Peyer's patch (tissue), 4 donors: ENCODE measurements at places on chromosomes 4 and X.
A peak's percentile ranks its signal among the peaks of the same experiment; 100 is the strongest.

- H3K27me3 ChIP-seq, result no peaks in the 10 kb centered on the region
- DNase-seq, result no peak
- H3K27ac ChIP-seq, result no peak overlapping the region
- H3K4me3 ChIP-seq, result no peak overlapping the region
- H3K4me1 ChIP-seq, result no peaks in the 10 kb centered on the region
Measured at GRCh38 chr4:120056246-120056645, 10.4 kb downstream of the MAD2L1 start.

GRCh38 chrX:357693-358471 is 28.8 kb downstream of the PPP2R3B start:
- H3K36me3 ChIP-seq, result peaks cover 23% of the 10 kb centered on the region
- no peaks in the 10 kb centered on the region for H3K4me1 ChIP-seq
- no peaks in the 10 kb centered on the region for H3K27me3 ChIP-seq
- no peak overlapping the region for H3K4me3 ChIP-seq

DNA sequence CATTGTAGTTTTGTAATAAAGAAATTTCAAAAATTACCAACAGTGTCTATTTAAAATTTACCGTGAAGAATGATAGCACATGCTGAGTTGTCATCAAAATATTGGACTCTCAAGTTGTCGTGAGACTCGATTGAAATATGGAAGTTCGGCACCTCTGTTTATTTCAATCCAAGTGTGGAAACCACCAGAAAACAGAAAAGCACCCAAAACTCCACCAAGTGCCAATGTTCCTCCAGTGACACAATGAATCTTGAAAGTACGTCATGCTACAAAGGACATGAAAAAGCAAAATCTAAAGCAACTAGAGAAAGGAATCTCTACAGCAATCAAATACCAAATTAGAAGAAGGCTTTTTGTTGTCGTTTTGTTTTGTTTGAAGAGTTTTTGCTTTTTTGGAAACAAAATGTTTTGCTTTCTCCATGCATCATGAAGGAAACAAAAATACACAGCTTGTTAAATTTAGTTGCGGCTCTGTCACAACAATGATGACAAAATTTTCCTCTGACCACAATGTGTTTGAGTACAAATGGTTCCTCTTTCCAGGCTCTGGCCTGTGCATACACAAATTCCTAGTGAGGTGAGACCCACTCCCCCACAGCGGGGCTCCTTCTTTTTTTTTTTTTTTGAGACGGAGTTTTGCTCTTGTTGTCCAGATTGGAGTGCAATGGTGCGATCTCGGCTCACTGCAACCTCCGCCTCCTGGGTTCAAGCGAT is 9.6 kb upstream of the IL13RA1 start:
- no peaks in the 10 kb centered on the region for H3K27me3 ChIP-seq
- DNase-seq, result no peak
- H3K4me1 ChIP-seq, result no peaks in the 10 kb centered on the region
- H3K36me3 ChIP-seq, result no peaks in the 10 kb centered on the region
- H3K4me3 ChIP-seq, result no peak overlapping the region

DNA sequence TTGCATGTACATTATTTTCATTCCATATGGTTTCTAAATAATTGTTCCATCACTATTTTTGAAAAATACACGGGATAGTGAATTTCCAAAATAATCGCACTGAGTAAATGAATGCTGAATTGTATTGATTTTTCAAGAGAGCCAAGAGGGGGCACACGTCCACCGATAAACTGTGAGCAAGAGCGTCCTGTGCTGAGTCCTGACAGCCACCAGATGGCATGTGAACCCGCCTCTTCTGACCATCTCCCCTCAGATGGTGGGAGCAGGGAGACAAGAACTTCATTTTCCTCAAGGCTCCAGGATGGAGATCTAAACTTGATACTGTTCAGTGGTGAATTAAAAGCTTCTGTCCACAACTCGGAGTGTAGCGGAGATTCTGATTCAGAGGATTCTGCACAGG is 30.6 kb upstream of the IL9R start:
- no peak for DNase-seq
- H3K27ac ChIP-seq, result no peak overlapping the region
- no peaks in the 10 kb centered on the region for H3K36me3 ChIP-seq
- H3K4me1 ChIP-seq, result no peaks in the 10 kb centered on the region
- H3K27me3 ChIP-seq, result no peaks in the 10 kb centered on the region

DNA sequence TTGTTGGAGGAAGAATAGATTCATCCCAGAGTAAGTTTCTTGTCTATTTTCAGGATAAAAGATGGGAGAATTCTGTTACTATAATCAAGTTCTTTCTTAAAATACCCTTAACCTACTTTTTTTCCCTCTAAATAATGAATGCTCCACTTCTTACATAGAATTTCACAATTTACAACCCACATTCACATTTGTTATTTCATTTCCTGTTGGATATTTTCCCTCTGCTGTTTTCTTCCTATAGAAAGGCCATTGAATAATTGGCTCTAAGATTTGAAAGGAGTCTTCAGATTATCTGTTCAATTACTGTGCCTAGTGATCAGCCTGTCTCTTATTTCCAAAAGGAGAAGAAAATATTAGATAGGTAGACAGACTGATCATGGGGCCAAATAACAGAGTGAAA is 79.7 kb downstream of the CPE start:
- no peaks in the 10 kb centered on the region for H3K4me1 ChIP-seq
- H3K27ac ChIP-seq, result no peak overlapping the region
- H3K36me3 ChIP-seq, result no peaks in the 10 kb centered on the region
- no peak overlapping the region for H3K4me3 ChIP-seq
- H3K27me3 ChIP-seq, result no peaks in the 10 kb centered on the region

DNA sequence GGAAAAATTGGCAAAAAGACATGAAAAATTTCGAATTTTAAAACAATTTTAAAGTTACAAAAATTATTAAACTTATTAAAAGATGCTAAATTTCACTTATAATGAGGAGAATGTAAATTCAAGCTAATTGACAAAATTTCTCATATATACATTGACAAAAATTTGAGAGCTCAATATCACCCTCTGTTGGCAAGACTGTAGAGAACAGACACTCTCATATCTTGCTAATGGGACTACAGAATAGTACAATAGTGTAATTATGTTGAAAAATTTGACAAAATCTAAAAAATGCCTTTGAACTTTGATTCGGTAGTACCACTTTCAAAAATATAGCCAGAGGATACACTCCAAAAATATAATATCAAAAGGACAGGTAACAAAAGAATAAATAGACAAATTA is 29.8 kb downstream of the DCAF8L2 start:
- H3K4me3 ChIP-seq, result no peak overlapping the region
- no peak for DNase-seq
- H3K4me1 ChIP-seq, result no peaks in the 10 kb centered on the region
- no peaks in the 10 kb centered on the region for H3K27me3 ChIP-seq

DNA sequence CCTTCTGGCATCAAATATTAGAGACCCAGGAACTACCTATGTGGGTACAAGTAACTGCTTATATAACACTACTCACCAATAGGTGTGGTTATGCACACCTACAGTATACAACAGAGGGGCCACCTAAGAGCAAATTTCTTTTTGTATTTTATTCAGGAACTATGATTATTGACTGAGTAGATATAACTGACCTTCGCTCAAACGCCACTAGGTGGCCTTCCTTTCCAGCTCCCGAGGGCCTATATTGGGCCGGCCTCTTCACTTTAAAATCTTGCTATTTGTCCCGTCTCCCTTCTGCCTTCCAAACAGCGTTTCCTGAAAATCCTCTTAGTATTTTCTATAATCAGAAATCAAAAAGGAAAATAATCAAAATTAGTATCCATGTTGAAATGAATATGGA is 19.9 kb upstream of the PABPC5 start:
- no peak for DNase-seq
- H3K27me3 ChIP-seq, result no peaks in the 10 kb centered on the region
- H3K4me1 ChIP-seq, result no peaks in the 10 kb centered on the region
- H3K4me3 ChIP-seq, result no peak overlapping the region
- H3K27ac ChIP-seq, result no peak overlapping the region
- H3K36me3 ChIP-seq, result no peaks in the 10 kb centered on the region

DNA sequence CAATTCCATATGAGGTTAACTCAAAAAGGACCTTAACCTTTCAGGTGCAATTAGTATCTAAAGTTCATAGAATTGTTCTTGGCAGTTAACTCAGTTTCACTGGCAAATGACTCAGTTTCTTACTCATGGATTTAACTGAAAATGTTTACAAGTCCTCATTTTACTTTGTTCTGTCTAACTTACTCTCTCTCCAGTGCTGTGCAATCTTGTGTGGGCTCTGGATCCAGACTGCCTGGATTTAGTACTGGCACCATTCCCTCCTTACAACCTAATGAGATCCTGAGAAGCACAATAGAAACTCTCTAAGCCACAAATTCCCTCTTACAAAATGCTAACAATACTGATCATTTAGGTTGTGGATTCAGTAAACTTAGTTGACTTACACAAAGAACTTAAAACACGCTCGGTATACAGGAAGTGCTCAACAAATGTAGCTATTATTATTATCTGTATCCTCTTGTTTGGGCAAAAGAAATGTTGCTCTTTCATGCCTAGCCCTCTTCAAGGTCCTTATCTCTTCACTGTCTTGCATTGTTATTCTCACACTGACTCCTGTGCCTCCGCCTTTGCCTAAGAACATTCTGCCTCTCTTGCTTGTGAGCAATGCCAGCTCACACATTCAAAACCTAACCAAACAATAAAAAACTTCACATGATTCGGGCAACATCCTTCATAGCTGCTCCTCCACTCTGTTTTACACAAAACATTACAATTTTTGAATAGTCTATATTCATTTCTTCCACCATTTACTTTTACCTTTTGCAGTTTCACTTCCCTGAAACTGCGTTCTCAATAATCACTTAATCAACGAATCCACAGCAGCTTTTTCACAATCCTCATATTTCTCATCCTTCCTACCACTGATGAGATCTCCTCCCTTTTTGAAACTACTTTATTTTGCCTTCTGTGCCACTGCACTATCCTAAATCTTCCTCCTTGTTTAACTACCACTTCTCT is 91.8 kb downstream of the PDE5A start:
- H3K4me3 ChIP-seq, result no peak overlapping the region
- DNase-seq, result no peak
- H3K36me3 ChIP-seq, result no peaks in the 10 kb centered on the region
- no peaks in the 10 kb centered on the region for H3K27me3 ChIP-seq

- no peak for DNase-seq
- peak overlapping the region; percentile 14 for H3K27ac ChIP-seq
- H3K36me3 ChIP-seq, result no peaks in the 10 kb centered on the region
- no peak overlapping the region for H3K4me3 ChIP-seq
- H3K4me1 ChIP-seq, result no peaks in the 10 kb centered on the region
Measured at GRCh38 chrX:41604177-41604576, 84.6 kb upstream of the GPR34 start.

- no peaks in the 10 kb centered on the region for H3K4me1 ChIP-seq
- no peak overlapping the region for H3K27ac ChIP-seq
- no peaks in the 10 kb centered on the region for H3K27me3 ChIP-seq
- no peak for DNase-seq
Measured at GRCh38 chr4:122899682-122900081, 22.7 kb downstream of the NUDT6 start.

DNA sequence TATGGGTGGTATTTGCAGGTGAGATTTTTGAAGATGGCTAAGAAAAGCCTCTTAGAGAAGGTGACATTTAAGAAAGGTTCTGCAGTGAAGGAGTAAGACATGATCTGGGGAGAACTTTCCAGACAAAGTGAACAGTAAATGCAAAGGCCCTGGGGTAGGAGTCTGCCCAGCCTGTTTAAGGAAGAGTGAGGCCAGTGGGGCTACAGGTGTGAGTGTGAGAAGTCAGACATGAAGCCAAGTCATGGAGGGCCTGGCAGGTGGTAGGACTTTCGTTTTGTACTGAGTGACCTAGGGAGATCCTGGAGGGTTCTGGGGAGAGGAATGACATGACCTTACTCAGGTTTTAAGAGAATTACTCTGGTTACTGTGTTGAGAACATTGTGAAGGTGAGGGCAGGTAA is 21.5 kb downstream of the COQ2 start:
- H3K27me3 ChIP-seq, result no peaks in the 10 kb centered on the region
- H3K4me3 ChIP-seq, result no peak overlapping the region
- no peaks in the 10 kb centered on the region for H3K4me1 ChIP-seq
- H3K27ac ChIP-seq, result no peak overlapping the region

DNA sequence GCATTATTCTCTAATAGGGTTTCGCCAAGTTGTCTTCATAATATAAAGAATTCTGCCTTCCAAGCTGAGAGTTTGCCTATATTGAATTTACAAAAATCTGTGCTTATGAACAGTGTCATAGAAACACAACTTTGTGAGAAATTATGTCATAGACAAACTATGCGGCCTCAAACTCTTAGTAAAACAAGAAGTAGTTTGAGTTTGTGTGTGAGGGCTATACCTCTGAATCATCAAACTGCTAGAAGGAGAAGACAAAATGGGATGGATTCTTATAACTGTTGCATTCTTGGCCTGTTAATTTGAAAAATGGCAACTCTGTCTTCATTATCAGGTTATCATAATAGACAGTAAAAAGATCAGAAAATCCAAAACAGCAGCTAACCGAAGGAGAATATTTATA is 46.1 kb upstream of the NAP1L5 start:
- H3K27me3 ChIP-seq, result no peaks in the 10 kb centered on the region
- H3K4me3 ChIP-seq, result no peak overlapping the region
- DNase-seq, result no peak
- no peaks in the 10 kb centered on the region for H3K36me3 ChIP-seq
- H3K27ac ChIP-seq, result no peak overlapping the region

GRCh38 chr4:117771647-117772337 is 262.5 kb upstream of the NDST3 start:
- no peaks in the 10 kb centered on the region for H3K36me3 ChIP-seq
- H3K4me3 ChIP-seq, result no peak overlapping the region
- no peaks in the 10 kb centered on the region for H3K4me1 ChIP-seq

DNA sequence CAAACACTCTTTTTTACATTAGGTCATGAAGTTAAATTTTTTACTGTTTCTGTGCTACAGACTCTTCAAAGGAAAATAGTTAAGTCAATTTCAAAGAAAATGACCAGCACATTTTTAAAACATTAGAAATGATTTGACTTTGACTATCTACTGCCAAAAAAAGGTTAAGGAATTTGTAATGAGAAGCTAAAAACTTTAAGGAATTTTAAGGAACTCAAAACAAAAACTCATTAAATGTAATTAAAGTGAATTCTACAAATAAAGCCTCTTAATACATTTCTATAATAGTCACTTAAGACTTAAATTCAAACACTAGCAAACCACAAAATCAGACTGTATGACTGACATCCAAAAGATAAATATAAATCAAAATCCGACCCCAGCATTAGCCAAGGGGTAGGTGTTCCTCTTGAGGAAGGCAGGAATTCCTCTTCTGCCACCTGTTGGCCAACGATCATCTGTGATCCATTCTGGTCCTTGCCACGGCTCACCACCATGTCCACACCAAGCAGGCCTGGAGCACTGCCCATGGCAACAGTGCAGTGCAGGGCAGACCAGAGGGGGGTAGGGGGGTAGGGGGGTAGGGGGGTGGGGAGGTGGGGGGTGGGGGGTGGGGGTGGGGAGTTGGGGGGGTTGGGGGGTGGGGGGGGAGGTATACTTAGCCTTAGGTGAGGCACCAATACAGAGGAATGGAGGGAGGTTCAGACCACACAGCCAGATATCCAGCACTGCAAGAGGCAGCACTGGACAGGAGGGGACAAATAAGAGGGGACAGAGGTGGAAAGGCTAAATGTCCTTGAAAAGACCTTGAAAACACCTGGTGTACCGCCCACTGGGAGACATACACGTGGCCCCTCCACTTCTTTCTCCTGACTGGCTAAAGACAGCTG is 287.4 kb downstream of the CHIC1 start:
- no peak overlapping the region for H3K4me3 ChIP-seq
- peak; percentile 24 for DNase-seq
- H3K27ac ChIP-seq, result peak overlapping the region; percentile 75
- H3K27me3 ChIP-seq, result no peaks in the 10 kb centered on the region
- no peaks in the 10 kb centered on the region for H3K4me1 ChIP-seq
